ENCODE measurements at places on chromosomes 5 and 9. TPM values are rescaled to one million over a fixed set of nuclear protein-coding genes. Genes with fewer than 3 reads are reported as not detected.

DNA sequence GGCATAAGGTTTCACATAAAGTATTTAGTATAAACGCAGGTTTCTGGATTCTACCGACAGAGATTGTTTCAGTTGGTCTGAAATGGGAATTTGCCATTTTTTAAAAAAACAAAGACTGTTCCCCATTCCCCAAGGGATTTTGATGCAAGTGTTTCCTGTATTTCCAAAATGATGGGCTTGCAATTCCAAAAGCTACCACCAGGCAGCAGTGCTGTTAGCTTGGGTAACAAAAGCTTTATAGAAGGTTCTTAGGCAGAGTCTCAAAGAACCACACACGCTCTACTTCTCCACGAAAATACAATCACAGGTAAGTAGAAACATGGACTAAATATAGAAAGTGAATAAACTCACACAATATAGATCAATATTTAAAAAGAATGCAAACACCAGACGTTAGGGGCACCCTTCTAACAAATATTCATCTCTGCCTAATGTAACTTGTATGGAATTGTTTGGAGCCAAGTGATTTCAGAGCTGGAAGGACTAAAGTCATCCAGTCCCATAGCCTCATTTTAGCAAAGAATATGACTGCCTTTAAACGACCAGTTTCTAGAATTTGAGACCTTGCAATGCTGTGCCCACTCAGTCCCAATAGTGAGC lies 154.3 kb downstream of the SPOCK1 start:
- no peak for DNase-seq

DNA sequence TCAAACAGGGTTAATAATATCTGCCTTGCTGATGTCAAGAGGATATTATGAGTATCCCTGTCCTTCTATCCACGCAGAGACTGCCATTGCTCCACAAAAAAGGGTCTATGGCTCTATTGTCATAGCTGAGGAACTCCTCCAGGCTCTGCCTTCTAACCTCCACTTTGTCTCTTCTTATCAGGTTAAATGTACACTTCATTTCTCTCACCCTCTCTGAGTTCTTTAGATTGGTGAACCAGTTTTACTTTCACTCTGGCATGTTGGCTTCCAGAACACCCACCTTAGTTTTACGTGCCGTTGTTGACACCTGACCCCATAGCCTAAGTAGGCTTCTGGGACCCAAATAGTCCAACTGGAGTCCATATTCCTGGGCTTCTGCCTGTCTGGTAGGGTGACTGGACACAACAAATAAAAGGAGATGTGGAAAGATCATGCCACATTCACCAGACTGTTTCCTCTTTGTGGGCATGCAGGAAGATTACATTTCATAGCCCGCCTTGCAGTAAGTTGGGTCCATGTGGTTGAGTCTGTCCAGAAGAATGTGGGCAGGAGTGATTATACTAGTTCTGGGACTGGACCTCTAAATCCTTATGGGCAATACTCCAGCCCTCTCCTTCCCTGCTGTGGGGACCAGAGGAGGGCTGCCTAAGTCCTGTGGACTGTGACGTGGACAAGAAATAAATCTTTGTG lies 350.4 kb upstream of the CLINT1 start:
- no peak for DNase-seq

DNA sequence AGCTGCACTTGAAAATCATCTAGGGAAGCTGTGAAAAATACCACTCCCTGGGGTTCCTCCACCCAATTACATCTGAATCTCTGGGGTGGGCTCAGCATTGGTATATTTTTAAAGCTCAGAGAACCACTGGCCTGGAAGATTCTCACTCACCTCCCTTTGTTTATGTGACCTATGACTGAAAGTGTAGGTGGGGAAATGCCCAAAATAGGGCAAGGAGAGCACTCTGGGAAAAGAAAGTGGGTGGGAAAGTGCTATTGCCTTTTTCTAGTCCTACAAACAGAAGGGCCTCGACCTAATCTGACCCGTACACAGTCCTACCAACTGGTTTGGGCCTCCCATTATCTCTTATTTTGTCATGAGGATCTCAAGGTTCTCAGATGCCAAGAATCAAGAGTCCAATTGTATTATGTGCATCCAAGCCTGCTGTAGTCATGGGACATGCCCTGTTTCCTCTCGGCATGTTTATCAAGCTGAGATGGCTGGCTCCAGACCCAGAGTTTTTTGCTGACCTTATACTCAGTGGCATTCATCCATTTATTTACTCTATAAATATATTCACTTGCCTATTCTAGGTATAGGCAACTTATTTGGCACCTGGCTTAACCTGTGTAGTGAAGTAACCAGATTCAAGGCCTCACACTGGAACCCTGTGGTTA lies 483.7 kb downstream of the ENC1 start:
- DNase-seq: no peak

- peak; percentile 59 for DNase-seq
Measured at GRCh38 chr9:127869310-127870152, 7.9 kb downstream of the AK1 start.

DNA sequence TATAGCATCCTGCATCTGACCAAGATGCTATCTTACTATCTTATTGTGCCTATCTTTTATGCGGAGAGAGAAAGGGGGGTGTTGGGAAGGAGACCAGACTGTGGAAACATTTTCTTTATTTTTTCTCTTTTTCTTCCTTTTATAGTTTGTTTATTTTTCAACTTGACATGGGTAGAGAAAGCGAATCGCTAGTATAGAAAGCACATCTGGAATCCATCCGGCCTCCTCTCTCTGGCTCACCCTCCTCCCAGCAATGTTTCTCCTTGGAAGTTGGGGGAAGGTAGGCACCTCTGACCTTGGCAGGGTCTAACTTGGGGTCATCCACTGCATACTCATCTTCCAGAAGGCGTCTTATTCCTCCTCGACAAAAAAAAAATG lies 3.9 kb downstream of the S1PR3 start:
- DNase-seq: no peak

- no peak for DNase-seq
Measured at GRCh38 chr5:175802361-175802760, 69.0 kb upstream of the CPLX2 start.

- no peak for DNase-seq
Measured at GRCh38 chr5:24141046-24141445, 503.7 kb downstream of the CDH10 start.

- DNase-seq: no peak
Measured at GRCh38 chr9:16010221-16010620, 457.4 kb downstream of the CCDC171 start.

- DNase-seq: no peak
Measured at GRCh38 chr9:129336130-129336528, 158.1 kb upstream of the IER5L start.

GRCh38 chr9:114157516-114158176 lies 2.3 kb downstream of the COL27A1 start:
- no peak for DNase-seq

GRCh38 chr5:65699338-65699737 lies 22.6 kb downstream of the SGTB start:
- DNase-seq: no peak

DNA sequence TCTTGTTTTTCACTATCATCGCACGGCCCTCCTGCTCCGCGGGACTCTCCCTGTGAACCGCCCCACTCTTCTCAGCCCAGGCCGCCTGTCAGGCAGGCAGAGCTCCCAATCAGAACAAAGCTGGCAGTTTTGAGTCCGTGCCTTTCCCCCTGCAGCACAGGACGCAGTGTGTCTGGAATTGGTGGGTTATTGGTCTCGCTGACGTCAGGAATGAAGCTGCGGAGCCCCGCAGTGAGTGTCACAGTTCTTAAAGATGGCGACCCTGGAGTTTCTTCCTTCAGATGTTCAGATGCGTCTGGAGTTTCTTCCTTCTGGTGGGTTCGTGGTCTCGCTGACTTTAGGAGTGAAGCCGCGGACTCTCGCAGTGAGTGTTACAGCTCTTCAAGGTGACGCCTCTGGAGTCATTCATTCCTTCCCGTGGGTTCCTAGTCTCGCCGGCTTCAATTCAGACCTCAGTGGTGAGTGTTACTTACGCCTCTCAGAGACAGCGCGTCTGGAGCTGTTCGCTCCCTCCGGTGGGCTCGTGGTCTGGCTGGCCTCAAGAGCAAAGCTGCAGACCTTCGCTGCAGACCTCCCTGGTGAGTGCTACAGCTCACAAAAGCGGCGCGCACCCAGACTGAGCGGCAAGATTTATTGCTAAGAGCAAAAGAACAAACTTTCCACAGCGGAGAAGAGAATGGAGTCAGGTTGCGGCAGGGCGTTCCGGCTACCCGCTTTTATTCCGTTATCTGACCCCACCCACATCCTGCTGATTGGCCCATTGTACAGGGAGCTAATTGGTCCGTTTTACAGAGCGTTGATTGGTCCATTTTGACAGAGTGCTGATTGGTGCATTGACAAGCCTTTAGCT lies 7.4 kb downstream of the ZDHHC11B start:
- DNase-seq: no peak

DNA sequence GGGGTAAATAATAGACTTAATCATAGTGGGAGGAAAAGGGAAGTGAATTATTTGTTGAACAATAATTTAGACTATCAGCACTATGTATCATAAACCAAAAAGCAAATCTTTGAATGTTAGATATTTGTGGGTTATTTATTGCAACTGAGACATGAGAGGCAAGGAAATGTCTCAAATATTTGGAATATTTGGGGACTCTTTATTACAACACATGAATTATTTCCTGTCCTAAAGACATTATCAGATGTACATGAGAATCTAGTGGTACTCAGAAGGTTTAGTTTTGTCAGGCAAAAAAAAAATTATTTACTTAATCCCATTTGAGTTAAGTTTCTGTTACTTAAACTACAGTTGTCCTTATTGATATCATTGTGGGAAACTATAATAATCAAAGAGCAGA lies 91.1 kb downstream of the TLR4 start:
- DNase-seq: no peak

DNA sequence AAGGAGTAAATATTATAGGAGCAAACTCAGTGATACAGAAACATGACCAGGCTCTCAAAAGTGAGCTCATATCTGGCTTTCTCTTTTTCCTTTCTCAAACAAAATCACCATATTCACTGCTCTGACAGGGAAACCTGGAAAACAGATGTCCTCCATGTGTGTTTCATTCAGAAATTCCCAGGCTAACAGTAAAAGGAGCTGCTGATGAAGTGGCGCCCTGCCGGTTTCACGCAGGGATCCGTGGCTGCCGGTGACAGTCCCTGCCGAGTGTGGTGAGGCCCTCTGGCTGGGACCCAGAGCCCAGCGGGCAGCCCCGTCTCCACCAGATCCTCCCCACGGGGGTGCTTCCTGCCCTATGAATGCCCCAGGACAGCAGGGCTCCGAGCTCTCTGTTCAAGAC lies 208.1 kb downstream of the GNA14 start:
- no peak for DNase-seq

DNA sequence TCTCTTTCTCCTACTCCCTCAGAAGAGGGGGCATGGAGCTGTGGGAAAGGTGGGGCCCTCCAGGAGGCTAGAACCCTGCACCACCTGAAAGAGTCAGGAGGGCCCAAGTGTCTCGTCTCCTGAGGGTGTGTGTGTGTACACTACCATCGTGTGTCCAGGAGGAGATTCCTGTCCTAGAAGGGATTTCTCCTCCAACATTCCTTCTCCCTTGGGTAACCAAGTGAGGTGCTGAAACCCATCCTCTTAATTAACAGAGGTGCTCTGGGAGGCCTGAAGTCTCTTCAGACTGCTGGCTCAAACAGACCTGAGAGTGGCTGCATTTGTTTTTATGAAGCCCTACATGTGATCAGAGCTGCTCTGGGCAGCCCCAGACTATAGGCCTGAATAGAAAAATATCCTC lies 61.1 kb upstream of the FAM169A start:
- no peak for DNase-seq

DNA sequence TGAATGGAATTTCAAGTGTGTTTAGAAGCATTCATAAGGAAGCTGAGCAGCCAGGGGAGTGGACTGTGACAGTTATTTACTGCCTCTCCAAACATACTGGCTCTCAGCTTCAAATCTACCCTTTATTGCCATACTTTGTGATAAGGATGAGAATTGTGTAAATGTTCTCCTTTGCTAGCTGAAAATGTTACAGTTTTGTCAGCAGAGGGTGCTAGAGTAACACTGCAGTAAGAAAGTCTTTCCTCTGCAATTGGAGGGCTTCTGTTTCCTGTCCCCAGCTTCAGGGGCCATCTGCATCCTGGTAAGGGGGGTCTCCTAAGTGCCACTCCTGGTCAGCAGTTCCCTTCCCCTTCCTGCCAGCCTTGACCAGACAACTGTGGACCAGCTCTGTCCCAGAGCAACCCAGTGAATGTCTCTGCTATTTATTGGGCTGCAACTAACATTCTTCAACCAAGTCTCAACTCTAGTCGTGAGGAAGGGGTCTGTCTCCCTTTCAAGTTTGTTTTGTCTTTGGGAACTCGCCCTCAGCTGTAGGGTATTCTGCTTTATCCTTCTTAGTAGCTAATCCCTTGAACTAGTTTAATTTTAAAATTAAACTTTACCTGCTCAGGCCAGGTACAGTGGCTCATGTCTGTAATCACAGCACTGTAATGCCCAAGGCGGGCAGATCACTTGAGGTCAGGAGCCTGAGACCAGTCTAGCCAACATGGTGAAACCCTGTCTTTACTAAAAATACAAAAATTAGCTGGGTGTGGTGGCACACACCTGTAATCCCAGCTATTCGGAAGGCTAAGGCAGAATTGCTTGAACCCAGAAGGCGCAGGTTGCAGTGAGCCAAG lies 45.3 kb downstream of the RAPGEF6 start:
- DNase-seq: no peak

DNA sequence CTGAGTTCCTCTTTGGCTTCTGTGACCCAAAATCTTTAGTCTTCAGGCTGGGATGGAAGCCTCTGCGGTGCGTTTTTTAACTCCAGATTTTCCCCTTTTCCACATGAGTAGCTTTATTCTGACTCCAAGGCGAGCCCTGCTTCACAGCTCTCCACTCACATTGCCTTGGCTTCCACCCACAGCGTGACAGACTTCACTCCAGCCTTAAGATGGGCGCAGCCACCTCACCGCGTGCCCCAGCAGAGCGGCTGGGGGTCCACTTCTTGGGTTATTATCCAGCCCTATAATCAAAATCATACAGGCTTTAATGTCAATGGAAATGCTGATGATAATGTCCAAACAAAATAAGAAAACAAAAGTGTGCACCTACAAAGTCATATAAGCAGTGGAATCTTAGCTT lies 1.2 kb downstream of the EXOC3 start:
- no peak for DNase-seq

DNA sequence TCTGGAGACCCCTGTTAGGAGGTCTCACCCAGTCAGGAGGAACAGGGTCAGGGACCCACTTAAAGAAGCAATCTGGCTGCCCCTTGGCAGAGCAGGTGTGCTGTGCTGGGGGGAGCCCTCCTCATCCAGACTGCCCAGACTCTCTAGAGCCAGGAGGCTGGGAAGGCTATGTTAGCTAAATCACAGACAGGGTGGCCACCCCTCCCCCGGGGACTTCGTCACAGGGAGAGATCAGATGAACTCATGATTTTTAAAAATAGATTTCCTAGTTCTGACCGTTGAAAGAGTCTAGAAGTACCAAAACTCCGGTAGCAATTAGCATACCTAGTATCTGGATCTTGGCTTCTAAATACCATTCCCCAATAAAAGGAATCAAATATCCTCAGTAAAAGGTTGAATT lies 35.0 kb upstream of the FOXB2 start:
- DNase-seq: no peak

CLINT1 gene
- total RNA-seq: 102 TPM

JAKMIP2 gene
- total RNA-seq: 4.1 TPM

ARSI gene
- total RNA-seq: not detected

CTXN3 gene
- total RNA-seq: not detected

SNX30 gene
- total RNA-seq: 7.7 TPM

HAVCR2 gene
- total RNA-seq: 2.7 TPM

BTNL3 gene
- total RNA-seq: not detected

PROB1 gene
- total RNA-seq: 0.72 TPM

PHF24 gene
- total RNA-seq: not detected

FBLL1 gene
- not detected for total RNA-seq

FOXD4 gene
- not detected for total RNA-seq

SLC46A2 gene
- total RNA-seq: not detected

SCGB3A2 gene
- not detected for total RNA-seq

TCOF1 gene
- total RNA-seq: 49.2 TPM

All from T-helper 17 cell (primary cell).